D341Med (cell line): ENCODE measurements at places on chromosomes 7 and 10.

- DNase-seq: no peak
Measured at GRCh38 chr10:91000470-91000869, 79.6 kb upstream of the ANKRD1 start.

DNA sequence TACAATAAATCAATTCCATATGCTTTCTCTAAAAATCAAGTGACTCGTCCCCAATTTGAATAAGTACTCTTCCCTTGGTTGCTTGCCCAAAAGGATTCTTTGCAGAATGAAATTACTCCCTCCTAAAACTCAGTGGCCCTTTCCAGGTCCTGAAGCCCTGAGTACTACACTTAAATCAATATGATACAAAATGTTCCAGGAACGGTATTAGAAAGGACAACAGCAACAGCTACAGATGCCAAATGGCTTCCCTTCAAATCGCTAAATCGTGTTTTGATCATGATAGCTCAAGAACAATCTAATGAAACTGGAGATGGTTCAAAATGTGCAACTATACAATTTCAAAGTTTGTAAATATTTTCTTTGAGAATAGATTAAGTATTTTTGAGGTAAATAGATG, 59.4 kb downstream of the TPK1 start:
- DNase-seq: no peak

DNA sequence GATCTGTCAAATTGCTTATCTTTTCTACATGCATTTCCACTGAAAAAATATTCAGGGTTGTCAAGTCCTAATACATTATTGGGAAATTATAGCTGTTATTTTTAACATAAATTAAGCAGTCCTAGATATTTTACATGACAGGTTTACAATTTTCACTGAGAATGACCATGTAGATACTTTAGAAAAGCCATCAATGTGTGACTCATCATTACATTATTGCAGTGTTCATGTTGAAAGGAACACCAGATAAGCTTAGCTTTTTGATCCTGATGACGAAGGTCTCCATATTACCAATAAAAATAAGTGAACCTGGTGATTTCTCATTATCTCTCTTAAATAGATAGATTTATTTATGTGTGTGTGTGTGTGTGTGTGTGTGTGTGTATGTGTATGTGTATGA, 529.5 kb upstream of the PCDH15 start:
- DNase-seq: no peak

DNA sequence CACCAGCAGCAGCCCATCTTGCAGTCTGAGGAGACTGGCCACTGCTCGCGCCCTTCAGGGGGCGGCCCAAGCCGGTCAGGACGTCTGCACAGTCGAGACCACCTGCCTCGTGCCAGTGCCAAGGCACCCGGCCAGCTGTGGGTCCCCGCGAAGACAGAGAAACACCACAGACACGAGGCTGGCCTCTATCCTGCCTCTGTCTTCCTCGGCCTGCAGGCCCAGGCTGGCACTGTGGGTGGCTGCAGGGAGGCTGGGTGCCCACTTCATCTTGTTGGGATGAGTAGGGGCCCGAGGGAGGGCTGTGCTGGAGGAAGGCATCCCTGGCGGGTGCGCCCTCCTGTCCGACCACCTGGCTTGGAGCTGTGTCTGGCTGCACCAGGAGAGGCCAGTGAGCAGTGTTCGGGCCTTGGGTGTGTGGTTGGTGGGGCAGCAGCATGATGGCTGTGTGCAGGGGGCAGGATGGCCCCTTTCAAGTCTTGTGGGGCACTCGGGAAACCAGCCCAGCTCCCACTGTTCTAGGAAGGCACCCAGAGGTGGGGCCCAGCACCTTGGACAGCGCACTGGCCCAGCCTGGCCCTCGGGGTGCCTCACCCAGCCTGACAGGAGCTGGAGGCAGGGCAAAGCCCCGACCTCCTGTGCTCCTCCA, 7.3 kb downstream of the DPYSL4 start:
- no peak for DNase-seq

- DNase-seq: no peak
Measured at GRCh38 chr7:155588468-155588998, 42.2 kb upstream of the CNPY1 start.
